Effector memory CD4-positive, alpha-beta T cell (primary cell): ENCODE measurements at places on chromosomes 4 and X.

GRCh38 chr4:122781486-122781885 is 45.1 kb upstream of the FGF2 start:
- DNase-seq: no peak

GRCh38 chr4:31104043-31104442 is 383.9 kb downstream of the PCDH7 start:
- DNase-seq: no peak

GRCh38 chr4:6916587-6917460 is 7.2 kb downstream of the TBC1D14 start:
- DNase-seq: peak; percentile 61

DNA sequence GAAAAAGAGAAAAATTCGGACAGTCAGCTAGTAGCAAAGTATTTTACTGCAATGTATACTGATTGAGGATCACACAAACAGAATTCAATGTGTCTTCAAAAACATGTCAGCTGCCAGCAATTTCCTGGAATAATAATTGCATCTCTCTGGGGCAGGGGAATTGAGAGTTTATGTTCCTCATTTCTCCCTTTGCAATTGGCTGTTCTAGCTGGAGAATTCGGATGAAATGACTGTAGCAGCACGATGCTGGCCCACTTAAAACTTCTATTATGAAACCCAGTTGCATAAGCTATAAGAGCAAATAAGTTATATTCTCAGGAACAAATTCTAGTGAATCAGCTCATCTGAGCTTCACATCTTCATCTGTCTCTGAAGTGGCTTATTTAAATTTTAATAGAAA is 99.9 kb upstream of the CPEB2 start:
- no peak for DNase-seq

DNA sequence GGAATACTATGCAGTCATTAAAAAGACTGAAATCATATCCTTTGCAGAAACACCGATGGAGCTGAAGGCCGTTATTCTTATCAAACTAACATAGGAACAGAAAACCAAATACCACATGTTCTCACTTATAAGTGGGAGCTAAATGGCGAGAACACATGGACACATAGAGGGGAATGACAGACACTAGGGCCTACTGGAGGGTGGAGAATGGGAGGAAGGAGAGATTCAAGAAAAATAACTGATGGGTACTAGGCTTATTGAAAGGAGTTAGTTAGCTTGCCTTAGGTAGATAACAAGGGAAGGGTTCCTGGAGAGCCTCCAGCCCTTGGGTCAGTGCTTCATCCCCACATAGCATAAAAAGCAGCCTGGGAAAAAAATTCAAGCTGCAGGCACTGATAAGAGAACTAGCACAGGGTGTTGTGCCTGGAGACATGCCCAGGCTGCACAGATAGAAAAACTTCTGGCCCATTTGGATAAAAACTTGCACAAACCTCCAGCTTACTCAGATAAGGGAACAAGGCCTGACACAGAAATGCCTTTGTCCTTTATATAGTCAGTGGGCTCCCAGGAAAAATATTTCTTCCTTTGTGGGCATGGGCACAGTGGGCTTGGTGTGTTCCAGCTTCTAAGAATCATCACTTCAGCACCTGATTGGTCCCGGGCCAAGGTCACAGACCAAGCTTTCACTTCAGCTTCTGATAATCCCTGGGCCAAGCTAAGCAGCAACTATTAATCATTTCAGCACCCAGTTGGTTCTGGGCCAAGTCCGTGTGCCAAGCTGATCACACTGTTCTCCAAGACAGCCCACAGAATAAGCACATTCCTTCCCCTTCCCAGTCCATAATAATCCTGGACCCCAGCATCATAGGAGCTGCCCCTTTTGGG is 23.1 kb upstream of the PWWP3B start:
- no peak for DNase-seq
